ENCODE measurements at places on chromosomes 7 and 10.

GRCh38 chr7:35722054-35722849 lies 27.3 kb upstream of the HERPUD2 start:
- DNase-seq = no peak

- no peak for DNase-seq
These were observed 1.8 kb downstream of the PARP12 start for GRCh38 chr7:140060788-140061606.

DNA sequence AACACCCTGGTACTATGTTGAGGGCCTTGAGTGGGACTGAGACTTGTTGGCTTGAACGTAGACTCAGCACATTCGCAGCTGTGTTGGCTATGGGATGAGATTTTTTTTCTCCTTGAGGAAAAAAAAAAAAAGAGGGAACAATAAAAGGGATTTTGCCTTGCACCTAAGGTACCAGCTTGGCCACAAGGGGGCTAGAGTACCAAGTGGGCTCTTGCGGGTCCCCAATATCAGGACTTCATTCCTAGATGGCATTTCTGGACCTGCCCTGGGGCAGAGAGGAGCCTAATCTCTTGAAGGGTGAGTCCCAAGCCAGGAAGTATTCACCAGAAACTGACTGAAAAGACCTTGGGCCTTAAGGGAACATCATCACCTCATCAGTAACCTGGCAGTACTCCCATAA lies 1083.6 kb upstream of the PHF14 start:
- no peak for DNase-seq

DNA sequence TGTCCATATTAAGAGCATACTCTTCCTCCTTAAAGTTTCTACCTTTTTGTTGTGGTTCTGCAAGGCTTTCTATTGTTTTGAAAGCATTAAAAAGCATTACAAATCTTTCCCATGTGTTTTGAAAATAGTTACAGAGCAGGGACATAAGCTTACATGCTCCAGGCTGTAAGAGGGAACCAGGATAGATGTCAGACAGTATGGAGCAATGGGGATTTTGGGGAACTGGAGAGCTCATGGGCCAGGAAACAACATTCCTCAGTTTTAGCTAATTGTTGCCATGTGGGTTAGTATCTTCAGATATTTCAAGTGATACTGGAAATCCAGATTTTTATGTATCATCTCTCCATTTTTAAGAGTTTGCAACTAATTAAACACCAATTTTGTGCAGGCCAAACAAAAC lies 3.5 kb downstream of the MDFIC start:
- no peak for DNase-seq

GRCh38 chr10:87734987-87735827 lies 75.5 kb downstream of the PAPSS2 start:
- DNase-seq = no peak

- DNase-seq = no peak
These were observed 166.7 kb downstream of the PTPN20 start for GRCh38 chr10:47077941-47078340.

DNA sequence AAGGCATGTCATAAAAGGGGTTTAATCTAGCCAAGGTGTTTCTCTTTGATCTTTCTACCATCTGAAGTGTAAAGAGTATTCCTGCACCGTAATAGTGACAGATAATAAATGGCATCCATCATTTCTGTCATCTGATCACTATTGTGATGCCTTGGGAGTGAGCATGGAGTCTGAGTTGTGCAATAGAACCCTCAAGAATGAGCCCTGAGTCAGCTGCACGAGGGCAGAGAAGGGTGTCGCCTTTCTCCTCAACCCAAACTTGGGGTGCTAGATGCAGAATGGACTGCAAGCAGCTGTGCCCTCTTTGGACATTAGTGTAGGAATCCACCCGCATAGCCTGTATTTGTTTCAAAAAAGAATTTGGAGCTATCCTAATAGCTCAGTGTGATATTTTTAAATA lies 115.2 kb downstream of the ZNF37A start:
- DNase-seq = no peak

GRCh38 chr10:35126062-35126529 lies 550 bp upstream of the CREM start:
- DNase-seq = no peak

GRCh38 chr7:13990319-13990983 lies 985 bp upstream of the ETV1 start:
- no peak for DNase-seq

- DNase-seq = no peak
These were observed 44.1 kb upstream of the MSRB2 start for GRCh38 chr10:23051278-23051677.

DNA sequence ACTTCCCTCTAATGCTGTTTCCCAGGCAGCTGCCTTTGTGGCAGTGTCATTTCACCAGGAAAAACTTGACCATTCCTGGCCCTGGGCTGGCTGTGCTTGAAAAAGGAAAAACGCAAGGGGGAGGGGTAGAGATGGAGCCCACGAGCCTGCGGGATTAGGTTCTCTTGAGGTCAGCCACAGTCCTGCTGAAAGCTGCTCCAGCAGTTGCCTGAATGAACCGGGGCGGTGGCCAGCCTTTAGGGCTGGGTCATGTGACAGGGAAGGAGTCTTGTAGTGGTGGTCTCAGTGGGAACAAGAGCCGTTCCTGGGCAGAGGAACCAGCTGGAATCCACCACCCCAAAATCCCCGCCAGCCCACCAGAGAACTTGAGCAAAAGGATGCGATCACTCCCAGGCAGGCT lies 51.2 kb upstream of the LRRC4 start:
- no peak for DNase-seq

DNA sequence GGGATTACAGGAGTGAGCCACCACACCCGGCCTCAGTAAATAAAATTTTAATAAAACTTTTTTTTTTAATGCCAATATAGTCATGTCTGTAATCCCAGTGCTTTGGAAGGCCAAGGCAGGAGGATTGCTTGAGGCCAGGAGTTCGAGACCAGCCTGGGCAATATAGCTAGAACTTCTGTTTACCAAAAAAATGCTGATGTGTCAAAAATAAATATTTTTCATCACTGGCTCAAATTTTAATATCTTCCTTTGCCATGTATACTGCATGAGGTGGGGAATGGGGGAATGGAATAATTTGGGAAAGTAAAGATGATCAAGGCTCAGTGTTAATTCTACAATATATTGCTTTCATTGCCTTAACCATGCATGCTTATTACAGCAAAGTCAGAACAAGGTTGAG lies 10.7 kb upstream of the RHBDD2 start:
- no peak for DNase-seq

DNA sequence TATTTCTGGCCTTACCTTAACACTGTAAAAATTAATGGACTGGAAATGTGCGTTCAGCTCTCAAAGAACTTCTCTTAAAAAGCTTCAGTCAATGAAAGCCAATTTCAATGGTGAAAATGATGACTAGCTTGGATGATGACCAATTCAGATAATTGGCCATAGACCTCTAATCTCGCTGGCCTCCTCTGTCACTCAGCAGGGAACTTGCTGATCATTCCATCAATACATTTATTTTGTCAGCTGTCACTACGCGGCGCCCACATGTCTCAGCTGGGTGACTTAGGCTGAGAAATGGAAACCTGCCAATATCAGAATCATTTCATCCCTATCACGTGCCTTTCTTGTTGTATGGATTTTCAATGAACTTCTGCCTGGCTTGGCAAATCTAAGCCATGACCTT lies 673.0 kb upstream of the AUTS2 start:
- DNase-seq = no peak

DNA sequence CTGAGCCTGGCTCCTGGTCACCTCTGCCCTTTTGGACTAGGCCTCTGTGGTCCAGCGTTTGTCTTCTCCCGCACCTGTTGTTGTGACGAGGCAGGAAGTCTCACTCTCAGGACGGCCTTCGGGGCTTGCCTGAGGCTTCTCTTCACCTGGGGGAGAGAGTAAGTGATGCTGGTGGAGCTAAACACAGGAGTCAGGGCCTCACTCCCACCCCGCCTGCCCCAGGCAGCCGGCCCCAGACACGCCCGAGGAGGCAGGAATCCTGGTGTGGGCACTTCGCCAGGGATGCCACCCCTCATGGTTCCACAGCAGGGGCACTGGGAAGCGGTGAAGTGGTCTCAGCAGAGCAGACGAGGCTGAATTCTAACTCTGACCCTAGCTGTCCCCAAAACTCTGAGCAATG lies 42.4 kb downstream of the IL2RA start:
- no peak for DNase-seq

GRCh38 chr10:20363684-20364083 lies 533.4 kb downstream of the NEBL start:
- DNase-seq = no peak

DNA sequence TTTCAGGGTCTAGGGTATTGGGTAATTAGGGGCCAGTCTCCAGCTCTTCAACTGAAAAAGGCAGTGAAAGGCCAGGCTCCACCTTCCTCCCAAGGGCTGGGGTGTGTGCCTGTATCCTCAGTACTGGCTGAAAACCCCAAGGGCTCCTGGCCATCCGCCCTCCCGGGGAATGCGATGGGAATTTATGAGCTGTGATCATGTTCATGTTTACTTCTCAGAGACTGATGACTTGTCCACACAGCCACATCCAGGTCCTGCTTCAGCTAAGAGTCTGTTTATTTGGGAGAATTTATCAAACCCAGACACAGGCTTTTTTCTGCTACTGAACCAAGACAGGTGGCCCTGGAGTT lies 91.7 kb downstream of the CCDC3 start:
- no peak for DNase-seq

DNA sequence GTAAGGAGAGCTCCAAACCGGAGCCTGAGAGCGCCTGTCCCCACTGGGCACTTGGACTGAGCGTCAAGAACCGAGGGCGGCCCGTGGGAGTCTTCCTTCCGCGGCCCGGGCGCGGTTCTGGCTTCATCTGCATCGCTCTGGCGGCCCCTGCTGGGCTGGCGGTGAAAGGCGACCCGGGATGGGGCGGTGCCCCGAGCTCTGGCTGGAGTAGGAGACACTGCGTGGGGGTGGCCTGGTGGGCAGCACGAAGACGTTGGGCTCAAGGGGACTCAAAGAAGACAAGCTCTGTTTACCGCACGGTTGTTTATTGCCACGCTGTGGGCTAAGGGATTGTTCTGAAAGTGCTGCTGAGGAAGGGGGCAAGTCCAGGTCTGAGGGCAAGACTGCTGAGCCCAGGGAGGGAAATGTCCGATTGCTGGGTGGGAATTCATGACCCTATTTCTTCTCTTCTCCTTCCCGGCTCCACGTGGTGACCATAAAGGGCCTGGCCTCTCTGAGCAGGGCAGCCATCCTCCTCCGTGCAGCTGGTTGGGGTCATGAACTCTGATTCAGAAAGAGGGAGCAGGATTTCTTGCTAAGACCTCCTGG lies 29.8 kb downstream of the PLAU start:
- DNase-seq = no peak

GRCh38 chr7:100127866-100128636 lies 1.3 kb downstream of the MBLAC1 start:
- DNase-seq = no peak

DNA sequence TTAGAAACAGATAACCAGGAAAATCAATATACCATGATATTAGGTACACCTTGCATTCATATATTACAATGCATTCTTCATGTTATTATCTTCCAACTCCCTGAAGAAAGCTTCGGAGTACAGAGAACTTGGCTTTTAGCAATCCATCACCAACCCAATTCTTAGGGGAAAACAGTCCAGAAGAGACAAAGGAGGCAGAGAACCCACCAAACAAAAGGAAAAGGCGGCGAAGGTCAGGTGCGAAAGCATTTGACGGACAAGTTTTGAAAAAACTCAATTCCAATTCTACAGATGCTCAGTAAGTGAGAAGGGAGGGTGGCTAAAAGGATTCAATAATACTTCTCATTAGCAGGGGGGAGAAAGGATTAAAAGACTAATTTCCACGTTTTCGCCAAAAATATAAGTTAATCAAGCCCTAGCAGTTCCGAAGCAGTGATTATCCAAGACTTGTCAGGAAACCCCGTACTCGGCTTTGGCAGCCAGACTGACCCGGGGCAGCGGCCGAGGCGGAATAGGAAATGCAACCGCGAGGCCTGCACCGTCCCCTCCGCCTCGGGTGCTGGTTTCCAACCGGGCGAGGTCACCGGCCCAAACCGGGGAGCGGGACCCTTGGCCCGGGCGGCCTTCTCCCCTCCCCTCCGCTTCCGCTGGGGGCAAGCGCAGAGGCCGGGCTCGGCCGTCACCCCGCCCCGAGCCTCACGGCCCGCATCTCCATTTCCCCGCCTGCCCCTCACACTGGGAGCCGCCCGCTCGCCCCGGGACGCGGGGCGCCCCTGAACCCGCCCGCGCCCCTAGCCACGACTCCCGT lies 747 bp downstream of the GDI2 start:
- no peak for DNase-seq

GRCh38 chr7:81234896-81235295 lies 316.0 kb upstream of the SEMA3C start:
- no peak for DNase-seq

DNA sequence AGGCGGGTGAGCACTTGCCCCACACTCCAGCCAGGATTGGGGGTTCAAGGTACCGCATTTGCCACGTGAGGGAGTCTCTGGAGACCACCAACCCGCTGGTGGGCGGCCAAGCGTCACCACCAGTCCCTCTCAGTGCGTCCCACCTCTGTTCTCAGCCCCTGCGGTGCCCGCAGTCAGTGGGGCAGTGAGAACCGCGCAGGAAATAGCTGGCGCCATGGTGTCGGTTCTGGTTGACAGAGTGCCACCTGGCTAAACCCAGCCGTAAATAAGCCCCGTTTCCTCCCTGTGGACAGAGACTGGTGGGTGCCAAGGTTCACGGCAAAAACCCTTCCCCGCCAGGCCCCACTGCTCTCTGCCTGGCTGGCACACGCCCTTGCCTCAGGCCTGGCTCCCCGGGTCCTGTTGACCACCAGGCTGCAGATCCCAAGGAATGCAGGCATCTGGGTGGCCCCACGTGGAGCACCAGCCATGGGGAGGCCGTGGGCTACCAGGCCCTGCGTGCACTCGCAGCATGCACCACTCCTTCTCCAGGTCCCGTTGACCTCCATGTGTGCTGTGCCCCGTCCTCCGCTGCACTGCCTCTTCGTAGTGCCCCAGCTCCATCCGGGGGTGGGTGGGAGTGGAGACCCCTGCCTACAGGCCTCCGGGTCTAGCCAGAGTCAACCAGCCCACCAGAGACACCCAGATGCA lies 140.0 kb downstream of the LHPP start:
- DNase-seq = no peak

DNA sequence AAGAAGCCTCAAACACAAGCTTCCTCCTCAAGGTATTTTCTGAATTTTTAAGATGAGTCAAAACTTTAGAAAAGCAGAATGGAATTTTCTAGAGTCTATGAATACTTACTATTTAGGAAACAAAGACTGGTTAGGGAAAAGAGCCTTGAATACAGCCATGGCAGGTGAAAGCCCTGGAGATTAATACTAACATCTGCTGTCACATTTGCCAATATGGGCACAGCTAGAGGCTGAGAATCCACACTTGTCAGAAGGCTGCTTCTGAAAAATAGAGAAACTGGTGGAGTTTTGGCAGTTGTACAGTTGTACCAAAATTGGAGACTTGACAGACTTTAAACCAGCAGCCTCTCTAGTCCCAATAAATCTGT lies 24.3 kb upstream of the CNNM1 start:
- DNase-seq = no peak

DNA sequence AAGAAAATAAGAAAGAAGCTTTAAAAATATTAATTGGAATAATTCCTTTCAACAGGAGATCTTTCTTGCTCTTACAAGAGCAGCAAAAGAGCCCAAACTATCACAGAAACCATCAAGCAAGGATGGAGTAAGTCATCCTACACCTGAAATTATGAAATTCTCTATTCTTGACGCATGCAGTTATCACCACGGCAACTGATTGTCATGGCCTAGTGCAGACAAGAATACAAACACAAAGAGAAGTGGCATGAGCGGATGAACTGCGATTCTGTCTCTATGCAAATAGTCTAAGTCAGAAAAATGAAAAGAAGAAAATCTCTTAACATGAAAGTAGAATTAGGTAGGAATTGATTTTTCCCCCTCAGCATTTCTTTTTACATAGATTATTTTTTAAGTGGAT lies 54.8 kb upstream of the SLC35B4 start:
- DNase-seq = no peak

GRCh38 chr7:152899548-152900109 lies 140.1 kb downstream of the ACTR3B start:
- no peak for DNase-seq
